Effector CD4-positive, alpha-beta T cell (primary cell): ENCODE measurements at places on chromosomes 5 and 9.

GRCh38 chr5:138096997-138097828, 13.4 kb downstream of the WNT8A start:
- no peak for DNase-seq

- no peak for DNase-seq
These were observed 16.5 kb upstream of the TNFAIP8 start for GRCh38 chr5:119339344-119339743.

DNA sequence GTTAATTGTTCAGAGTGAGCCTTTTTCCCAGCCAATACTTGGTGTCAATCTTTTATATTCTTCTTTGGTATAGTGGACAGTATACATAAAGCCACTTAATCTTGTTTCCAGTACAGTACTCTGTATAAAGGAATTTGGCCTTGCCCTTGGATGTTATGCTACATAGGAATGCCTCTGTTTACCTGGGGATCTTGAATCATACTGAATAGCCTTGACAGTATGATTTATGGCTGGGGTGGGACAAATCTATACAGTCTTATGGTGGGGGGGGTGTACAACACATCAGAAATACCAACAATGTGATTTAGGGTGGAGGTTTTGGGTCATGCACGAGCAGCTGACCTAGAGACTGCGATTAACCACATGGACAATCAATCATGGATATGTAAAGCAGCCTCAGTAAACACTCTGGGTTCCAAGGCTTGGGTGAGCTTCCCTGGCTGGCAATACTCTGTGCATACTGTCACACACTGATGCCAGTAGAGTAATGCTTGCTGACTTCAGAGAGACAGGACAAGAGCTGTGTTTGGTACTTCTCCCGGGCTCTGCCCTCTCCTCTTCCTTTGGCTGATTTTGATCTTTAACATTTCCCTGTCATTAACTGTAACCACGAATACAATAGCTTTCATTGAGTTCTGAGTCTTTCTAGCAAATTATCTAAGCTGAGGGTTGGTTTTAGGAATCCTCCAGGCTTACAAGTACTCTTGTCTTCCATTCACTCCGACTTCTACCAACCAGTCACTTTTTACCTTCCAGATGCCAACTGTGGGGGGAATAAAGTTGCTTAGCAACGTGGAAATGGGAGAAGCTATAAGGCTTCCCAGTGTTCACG, 84.6 kb downstream of the IARS1 start:
- DNase-seq = no peak

DNA sequence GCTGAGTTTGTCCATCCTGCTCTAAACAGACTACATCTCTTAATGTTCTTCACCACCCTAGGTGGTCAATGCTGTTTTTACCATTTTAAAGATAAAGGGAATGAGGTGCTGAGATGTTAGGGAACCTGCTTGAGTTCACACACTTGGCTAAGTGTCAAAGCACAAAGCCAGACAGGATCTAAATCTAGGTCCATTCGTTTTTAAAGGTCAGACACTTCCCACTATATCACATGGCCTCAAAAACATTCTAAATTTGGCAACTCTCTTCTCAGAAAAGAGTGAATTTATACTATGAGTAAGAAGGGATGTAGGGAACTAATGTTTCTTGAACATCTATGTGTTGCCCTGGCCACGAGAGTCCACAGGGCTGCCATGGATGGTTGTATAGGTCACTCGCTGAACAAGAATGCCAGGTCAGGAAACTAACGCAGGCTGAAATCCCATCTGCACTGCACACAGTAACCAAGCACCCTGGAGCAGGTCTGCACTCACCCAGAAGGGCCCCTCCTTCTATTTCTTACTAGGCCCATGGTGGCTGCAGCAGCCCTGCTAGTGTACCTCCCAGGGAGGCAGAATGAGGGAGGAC, 213.0 kb downstream of the SPOCK1 start:
- no peak for DNase-seq

- DNase-seq = no peak
These were observed 44.9 kb upstream of the ADAMTSL1 start for GRCh38 chr9:18429070-18429469.

- no peak for DNase-seq
These were observed 36.3 kb upstream of the CDKN2AIPNL start for GRCh38 chr5:134447815-134448520.

DNA sequence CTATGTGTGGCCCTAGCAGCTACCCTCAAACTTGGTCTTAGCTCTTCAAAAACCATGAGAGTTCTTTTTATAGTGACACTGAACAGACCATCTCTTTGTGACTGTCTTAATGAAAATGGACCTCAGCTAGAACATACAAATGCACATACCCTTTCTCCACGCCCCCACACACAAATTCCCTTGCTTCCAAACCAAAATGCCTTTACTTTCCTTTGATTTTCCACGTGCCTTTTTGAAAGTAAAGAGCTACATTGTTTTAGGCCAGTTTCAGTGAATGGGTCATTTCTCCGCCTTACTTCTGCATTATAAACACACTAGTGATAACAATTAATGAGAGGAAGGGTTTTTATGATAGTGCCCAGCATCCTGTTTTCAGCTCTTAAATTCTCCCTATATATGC, 105.8 kb upstream of the EFNA5 start:
- DNase-seq = no peak

GRCh38 chr5:66021585-66021984, 95.2 kb downstream of the ERBIN start:
- DNase-seq = no peak

- DNase-seq = no peak
These were observed 56.0 kb upstream of the OR13F1 start for GRCh38 chr9:104448036-104448435.

DNA sequence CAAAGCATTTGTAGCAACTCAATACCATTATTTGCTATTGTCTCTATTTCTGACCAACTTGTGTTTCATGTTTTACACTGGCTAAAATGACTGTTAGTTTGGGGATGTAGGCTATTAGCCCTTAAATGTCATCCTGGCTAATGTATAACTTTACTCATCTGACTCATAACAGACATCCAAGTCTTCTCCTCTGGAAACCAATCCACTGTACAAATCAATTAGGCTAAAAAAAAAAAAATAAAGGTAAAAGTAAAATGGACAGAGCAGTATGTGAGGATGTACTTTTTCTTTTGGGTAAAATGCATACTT, 20.6 kb downstream of the MEGF9 start:
- no peak for DNase-seq

DNA sequence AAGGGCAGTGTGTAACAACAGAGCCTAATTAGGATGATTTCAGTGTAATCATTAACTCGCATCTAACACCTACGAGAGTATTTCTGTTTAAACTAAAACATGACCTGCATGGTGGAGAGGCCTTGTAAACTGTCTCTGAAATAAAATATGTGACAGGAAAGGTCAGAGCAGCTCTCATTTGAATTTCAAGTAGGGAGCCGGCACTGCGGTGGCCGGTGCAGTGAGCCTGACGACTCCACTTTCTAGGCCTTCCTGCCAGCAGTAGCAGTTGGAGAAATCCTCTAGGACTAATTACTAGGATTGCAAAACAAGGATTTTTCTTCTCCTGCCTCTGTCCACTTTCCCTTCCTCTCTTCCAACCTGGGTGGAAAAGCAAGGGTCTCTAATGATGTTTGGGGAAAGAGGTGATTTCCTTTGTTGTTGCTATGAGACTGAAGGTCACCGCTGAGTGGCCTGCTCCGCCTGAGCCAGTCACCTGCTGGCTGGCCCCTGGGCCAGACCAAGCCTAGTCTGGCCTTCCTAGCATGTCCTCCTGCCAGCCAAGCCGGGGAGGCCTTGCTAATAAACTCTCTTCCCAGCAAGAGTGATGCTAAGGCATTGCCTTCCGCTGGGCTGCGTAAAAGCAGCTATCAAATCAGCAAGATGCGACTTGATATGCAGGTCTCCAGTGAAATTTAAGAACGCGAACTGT, 245.7 kb downstream of the PSAT1 start:
- DNase-seq = no peak

GRCh38 chr5:147789820-147790219, 7.3 kb upstream of the JAKMIP2 start:
- DNase-seq = no peak

GRCh38 chr5:179788193-179788854, 5.5 kb upstream of the LTC4S start:
- DNase-seq = no peak

- no peak for DNase-seq
These were observed 35.2 kb downstream of the ANP32B start for GRCh38 chr9:98018347-98018746.

- DNase-seq = no peak
These were observed 26.9 kb downstream of the PTPA start for GRCh38 chr9:129138144-129138462.

DNA sequence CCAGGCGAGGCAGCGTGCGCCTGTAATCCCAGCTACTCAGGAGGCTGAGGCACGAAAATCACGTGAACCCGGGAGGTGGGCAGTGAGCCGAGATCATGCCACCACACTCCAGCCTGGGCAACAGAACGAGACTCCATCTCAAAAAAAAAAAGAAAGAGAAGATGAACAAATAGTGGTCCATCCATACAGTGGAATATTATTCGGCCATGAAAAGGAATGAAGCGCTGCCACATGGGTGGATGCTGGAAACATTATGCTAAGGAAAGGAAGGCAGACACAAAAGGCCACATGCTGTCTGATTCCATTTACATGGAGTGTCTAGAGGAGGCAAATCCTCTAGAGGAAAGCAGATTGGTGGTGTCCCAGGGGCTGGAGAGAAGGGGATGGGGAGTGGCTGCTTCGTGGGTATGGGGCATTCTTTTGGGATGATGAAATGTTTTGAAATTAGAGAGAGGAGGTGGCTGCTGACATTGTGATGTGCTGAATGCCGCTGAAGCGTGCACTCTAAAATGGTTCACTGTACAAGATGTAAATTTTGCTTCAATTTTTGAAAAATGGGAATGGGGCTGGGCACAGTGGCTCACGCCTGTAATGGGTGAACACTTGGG, 17.0 kb downstream of the PLPP7 start:
- no peak for DNase-seq

DNA sequence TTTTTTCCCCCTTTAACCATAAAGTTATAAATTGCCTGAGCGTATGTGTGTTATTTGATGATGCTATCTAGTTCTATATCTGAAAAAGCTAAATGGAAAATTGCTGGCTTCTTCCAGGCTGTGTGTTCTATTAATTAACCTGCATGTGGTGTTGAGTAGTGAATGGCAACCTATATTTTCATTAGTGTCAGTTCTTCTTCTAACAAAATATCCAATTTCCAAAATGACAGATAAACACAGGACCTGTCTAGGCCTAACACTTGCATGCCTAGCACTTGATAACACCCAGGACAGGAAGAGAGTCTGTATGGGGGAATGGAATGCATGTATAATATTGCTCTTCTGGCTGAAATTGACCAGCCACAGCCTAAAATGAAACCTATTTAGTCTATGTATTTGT, 91.7 kb downstream of the CD180 start:
- no peak for DNase-seq

DNA sequence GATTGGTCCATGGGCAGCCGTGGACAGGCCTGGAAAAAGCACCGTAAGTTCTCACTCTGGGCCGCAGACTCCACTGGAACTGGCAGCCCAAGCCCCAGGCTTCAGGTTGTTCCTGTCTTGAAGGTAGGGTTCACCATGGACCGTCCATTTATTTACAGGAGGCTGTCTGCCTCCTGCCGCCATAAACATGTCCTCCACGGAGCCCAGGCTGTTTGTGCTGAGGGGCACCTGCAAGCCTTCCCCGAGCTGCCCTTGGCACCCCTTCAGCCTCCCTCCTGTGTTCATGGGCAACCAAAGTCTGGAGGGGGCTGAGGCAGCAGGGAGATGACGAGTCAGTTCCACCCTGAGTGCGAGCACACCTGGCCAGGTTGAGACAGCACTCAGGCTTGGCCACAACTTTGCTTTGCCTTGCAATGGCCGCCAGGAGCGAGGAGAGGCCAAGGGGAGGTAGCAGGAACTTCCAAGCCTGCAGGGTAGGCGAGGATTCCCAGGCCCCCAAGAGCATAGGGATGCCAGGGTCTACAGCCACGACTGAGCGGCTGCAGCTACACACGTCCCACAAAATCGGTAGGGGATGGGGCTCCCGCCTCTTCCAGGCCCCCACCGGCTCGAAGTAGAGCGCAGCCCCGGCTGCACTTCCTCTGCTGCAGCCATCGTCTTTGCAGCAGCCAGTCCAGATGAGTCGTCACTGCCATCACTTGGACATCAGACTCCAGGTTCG, 1625.6 kb upstream of the ACO1 start:
- DNase-seq = no peak

- DNase-seq = no peak
These were observed 354.0 kb upstream of the CLINT1 start for GRCh38 chr5:158212917-158213316.

GRCh38 chr5:157689942-157690689, 18.8 kb downstream of the C5orf52 start:
- no peak for DNase-seq
